Osteocyte (in vitro differentiated cells): ENCODE measurements at places on chromosomes 6 and 20.
A peak's percentile ranks its signal among the peaks of the same experiment; 100 is the strongest.

- no peak for DNase-seq
Measured at GRCh38 chr20:2655331-2656116, 3.1 kb downstream of the NOP56 start.

GRCh38 chr20:7765221-7765620 lies 175.0 kb downstream of the HAO1 start:
- no peak for DNase-seq

DNA sequence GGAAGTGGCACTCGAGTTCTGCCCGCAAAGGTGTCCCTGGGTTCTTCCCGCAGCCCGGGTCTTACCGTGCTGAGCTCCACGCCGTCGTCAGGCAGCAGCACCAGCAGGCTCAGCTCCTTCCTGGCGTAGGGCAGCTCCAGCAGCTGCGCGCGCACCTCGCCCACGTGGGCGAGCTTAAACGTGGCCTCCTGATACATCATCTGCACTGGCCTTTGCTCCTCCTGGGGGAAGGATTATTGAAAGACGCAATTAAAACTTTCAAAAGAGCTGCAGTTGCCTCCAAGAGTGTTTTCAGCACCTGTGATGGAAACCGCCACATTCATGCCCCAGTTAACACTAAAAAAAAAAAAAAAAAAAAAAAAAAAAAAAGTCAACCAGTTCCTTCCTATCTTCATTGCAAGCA lies 11.3 kb downstream of the SERPINB9 start:
- DNase-seq: no peak

GRCh38 chr20:6579824-6580223 lies 187.7 kb upstream of the BMP2 start:
- DNase-seq: no peak

- no peak for DNase-seq
Measured at GRCh38 chr6:99618649-99619408, 12.2 kb downstream of the PRDM13 start.

DNA sequence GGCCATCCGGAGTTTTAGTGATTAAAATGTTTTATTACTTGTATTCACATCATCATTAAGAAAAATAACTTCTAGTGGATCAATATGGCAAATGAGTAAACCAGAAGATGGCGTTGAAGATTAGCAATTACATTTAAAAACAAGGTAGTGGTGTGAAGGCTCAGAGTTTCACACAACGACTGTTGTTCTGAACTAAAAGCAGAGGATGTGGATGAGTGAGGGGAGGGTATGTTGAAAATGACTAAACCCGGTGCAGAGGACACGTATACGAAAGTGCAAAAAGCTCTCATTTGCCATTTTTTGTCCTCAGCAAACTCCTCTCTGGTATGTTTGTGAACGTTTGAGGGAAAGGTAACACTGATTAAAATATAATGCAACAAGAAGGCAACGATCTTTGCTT lies 1.9 kb upstream of the IRF4 start:
- DNase-seq: no peak

DNA sequence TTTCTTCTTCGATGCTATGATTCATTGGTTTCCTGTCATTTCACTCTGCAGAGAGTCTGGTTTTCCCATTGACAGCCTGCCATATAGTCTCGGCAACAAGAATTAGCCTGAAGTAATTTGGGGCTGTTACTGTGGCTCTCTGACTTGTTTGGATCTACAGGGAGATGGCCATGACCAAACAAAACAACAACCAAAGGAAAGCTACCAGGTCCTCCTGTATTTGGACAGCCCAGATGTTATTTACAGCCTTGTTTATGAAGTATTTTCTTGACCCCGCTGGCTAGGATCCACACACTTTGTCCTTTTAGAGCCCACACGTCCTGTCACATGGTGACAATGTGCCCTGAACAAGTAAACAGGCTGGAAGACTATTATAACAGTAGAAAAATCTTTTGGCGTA lies 111.4 kb upstream of the PREP start:
- no peak for DNase-seq

DNA sequence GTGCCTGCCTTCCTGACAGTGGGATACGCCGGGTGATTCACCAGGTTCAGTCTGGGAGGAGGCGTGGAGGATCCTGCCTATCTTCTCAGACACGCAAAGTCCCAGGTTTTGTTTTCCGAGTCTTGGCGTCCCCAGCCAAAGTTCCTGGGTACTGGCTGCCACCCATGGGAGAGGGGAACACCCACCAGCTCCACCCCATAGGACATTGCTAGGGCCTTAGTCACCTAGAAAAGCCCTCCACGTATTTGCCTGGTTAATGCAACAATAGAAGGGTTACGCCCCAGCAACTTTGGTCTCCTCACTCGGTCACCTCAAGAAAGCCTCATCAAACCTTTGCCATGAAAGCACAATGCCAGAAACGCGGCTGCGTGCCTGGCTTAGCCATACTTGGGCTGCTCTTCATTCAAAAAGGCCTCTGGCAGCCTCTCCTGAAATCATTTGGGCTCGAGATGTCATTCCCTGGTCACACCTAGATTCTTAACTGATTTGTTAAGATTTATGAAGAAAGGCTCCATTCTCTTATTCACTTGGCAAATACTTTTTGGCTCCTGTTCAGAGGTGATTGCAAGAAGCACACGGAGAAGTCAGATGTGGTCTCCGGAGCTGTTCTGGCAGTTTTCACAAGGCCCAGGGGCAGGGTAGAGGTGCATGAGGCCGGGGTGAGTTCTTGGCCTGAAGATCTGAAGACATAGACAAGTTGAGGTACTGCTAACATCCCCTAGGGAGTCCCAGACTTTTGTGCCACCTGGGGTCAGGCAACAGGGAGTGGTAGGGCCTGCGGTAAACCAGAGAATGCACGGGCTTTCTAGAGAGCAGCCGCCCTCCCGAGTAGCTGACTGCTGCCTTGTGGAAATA lies 35.5 kb upstream of the ZNF133 start:
- DNase-seq: no peak

- DNase-seq: no peak
Measured at GRCh38 chr6:132041706-132042105, 90.5 kb upstream of the CCN2 start.

DNA sequence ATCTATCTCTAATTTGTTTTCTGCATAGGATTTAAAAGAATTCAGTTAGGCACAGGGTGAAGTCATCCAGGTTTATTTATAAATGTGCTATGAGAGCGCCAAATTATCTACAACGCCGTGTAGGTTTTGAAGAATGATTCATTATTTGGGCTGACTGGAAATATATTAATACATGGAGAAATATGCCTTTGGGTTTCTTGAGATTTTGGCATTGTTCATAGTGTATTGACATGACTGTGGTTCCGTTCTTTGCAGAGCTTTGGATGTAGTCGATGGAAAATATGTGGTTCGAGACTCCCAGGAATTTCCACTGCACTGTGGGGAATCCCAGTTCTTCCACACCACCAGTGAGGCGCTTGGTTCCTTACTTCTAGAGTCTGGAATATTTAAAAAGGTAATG lies 90.9 kb downstream of the CRYBG1 start:
- no peak for DNase-seq

GRCh38 chr6:166658115-166658791 lies 31.2 kb upstream of the RPS6KA2 start:
- no peak for DNase-seq

- no peak for DNase-seq
Measured at GRCh38 chr6:116941727-116942126, 64.7 kb downstream of the RFX6 start.

- DNase-seq: no peak
Measured at GRCh38 chr6:122184401-122184827, 215.0 kb upstream of the HSF2 start.

DNA sequence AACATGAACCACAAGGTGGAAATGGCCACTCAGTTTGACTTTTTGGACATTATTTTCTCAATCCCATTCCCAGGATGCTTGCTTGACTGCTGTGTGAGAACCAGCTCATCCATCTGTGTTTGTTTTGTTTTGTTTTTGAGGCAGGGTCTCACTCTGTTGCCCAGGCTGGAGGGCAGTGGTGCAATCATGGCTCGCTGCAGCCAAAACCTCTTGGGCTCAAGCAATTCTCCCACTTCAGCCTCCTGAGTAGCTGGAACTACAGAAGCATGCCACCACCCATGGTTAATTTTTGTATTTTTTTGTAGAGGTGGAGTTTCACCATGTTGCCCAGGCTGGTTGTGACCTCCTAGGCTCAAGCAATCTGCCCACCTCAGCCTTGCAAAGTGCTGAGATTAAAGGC lies 166.0 kb upstream of the CDH4 start:
- no peak for DNase-seq

DNA sequence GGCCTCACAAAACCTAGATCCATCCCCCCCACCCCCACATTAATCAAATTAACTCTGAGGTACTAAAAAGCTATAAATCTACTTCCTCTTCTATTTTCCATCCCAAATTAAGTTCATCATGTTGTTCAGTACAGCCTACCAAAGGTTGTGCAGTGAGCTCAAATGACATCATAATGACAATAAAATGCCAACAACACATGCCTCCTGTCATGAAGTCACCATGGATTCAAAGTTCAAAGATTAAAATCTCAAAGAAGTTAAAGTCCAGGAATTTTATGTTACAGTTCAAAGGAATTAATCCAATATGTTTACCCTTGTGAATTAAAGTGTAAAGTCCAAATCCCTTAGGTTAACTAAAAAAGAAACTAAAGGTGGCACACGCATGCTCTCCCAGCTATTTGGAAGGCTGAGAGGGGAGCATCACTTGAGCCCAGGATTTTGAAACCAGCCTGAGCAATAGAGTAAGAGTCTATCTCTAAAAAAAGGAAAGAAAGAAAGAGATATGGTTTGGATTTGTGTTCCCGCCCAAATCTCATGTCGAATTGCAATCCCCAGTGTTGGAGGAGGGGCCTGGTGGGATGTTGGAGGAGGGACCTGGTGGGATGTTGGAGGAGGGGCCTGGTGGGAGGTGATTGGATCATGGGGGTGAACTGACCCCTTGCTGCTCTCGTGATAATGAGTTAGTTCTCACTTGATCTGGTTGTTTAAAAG lies 25.7 kb upstream of the SIRT5 start:
- no peak for DNase-seq

- DNase-seq: no peak
Measured at GRCh38 chr6:87923389-87924050, 124.1 kb upstream of the SPACA1 start.

DNA sequence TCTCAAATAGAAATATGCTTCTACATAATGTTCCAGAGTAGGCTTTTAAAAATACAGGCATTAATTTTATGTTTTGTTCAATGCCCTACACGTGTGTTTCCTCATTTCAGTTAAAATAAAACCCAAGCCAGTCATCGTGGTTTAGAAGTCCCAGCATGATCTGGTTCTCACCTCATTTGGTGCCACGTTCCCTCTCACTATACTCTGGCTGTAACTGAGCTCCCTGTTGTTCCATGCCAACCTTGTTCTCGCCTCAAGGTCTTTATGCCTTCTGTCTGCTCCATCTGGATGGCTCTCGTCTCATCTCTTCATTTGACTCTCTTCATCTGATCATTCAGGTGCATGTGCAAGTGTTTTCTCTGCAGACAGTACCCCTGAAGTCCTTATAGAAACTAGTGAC lies 32.6 kb downstream of the HDGFL1 start:
- no peak for DNase-seq

DNA sequence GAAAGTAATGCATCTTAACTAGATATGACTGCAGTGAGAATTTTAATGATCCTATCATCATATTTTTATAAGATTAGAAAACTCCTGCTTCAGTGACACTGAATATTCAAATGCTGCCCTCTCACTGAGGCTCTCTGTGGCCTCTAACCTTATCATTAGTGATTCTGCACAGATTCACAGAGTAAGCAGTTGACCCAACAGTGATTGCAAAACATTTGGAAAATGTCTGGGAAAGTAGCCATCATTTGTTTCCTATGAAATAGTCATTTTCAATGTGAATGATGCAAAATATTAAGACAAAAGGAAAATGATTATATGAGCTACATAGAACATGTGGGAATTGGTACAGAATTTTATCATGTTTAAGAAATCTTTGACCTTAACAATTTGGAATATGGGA lies 210.3 kb downstream of the TBX18 start:
- DNase-seq: no peak

DNA sequence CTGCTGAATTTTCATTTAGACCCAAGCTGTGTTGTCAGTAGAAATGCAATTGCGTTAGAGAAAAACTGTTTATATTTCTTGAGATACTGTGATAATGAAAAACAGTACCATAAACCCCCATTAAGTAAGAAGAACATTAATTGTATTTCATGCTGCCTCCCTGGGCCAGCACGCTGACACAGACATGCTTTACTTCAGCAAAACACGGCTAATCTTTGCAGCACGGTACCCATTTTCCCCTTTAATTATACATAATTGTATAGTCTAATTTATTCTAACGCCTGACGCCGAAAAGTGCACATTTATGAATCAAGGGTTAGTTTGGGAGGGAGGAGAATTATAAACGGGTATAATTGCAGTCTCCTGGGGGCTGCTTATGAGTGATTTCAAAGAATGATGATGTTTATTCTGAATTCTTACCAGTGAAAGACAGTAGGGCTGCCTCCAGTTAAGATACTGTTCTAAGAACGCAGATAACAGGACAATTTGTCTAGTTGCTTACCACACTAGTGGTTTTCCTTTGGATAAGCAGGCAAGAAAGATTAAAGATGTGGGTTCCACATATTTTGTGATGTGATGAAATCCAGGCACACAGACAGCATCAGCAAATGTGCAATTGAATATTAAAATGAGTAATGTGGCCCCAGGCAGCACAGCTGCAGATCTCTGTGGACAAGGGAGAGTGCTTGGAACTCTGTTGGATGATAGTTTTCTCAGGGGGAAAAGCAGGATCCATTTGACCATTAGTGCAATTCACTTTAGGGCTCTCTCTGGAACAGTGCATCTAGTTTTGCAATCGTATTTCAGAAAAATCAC lies 4.7 kb upstream of the SULF2 start:
- no peak for DNase-seq

DNA sequence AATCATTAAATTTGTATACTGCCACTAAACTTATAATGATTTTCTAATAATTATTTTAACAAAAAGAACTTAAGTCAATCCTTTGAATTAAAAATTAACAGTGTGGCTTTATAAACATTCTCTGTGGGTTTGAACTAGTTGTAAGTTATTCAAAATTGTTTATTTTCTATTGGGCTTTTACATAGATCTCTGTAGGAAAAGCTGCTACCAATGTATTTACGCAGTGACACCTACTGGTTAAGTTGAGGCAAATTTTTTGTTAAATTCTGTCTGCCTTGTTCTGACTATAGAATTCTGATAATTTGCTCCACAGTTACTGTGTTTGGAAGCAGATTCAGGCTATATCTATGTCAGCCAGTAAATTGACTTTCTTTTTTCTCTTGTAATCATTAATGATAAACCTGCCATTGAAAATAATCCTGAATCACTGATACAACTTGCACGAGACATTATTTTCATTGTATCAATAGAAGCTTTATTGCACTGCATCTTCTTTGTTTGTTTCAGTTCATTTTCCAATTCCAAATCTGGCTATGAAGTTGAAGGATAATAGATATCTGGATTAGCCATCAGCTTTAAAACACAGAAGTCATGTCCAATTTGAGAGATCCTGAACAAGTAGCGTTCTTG lies 66.0 kb upstream of the UTRN start:
- no peak for DNase-seq

GRCh38 chr6:40537446-40537845 lies 49.7 kb downstream of the LRFN2 start:
- no peak for DNase-seq

- peak; percentile 90 for DNase-seq
Measured at GRCh38 chr20:38125157-38126056, 39.7 kb downstream of the TGM2 start.

GRCh38 chr20:12057778-12058177 lies 140.1 kb downstream of the BTBD3 start:
- DNase-seq: no peak

GRCh38 chr20:208942-209566 lies 18.0 kb upstream of the DEFB129 start:
- DNase-seq: no peak
